ENCODE measurements at places on chromosomes 11 and 22.

DNA sequence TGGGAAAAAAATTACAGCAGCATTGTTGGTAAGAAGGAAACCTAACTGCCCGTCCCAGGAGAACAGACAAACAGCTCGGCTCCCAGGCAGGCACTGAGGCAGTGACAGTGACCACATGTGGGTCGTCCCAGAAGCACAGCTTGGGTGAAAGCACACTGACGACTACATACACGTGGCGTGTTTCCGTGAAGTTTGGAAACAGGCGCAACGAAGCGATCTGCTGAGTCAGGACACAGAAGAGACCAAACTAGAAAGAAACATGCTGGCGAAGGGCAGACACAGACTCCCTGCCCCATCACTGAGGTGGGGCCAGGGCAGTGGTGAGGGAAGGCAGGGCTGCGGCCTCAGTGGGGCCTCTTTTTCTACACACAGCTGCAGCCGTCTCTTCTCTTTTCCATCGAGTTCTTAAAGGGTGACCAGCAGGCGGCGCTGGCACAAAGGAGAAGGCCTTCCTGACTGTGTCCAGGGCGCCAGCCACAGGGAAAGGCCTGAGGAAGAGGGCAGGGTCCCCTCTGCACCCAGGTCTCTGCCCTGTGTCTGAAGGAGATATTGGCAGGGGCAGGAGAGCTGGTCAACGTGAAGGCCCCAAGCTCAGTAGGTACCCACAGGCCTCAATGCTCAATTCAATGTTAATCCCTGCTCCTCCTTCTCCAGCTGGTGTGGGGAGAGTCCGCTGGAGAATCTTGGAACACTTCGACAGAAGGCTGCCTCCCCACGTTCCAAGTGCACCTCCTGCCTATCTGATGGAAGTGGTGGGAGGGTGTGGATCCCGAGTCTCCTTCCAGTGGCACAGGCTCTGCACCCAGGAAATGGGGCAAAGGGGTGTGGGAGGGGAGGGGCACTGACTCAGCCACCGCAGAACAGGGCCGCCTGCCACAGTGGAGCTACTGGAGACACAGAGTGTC lies 19.9 kb downstream of the CARS1 start:
- DNase-seq: no peak

DNA sequence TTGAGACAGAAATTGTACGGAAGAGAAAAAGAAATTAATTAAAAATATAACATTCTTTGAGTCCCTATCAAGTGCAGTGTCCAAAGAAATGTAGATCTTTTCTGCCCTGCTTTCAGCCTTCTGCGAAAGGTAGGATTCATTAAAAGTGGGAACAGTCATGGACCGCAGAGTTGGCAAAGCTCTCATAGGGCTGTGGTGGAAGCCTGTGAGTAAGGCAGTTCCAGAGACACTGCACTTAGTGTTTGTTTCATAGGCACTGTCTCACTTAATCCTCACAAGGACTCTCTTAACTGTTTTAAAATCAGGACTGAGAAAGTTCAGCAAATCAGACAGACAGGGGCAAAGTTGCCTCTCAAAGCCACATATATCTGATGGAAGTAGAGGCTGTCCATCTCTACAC lies 5.5 kb downstream of the MRGPRX2 start:
- no peak for DNase-seq

GRCh38 chr11:95266751-95267374 lies 35.9 kb upstream of the SESN3 start:
- DNase-seq: no peak

DNA sequence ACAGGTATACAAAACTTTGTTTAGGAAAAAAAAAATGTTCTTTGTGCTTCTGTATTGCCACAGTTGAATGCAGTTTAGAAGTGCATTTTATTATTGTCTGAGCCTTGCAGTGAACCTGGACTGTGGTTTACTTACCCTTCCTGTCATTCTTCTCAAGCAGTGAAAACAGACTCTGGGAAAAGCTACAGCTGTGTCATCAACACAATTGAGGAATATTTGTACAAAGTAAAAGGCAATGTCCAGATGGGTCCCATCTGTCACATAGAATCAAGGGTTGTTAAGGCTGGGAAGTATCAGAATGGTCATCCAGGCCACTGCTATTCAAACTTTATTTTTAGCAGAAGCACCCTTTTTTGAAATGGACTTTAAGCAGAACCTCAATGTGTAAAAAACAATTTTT lies 73.3 kb downstream of the TRIM44 start:
- no peak for DNase-seq

GRCh38 chr22:23520863-23521440 lies 59.1 kb downstream of the IGLL1 start:
- no peak for DNase-seq

DNA sequence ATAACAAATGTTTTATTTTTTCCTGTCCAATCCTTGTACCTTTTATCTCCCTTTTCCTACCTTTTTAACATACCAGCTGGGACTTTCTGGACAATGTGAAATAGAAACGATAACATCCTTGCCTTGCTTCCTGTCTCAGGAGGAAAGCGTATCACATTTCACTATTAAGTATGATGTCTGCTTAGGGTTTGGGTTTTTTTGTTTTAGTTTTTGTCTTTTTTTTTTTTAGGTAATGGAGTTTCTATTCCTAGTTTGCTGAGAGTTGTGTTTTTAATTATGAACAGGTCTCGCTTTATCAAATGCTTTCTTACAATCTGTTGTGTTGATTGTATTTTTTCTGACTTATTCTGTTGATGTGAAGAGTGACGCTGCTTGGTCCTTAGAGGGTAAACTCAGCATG lies 64.2 kb upstream of the KCNQ1OT1 start:
- no peak for DNase-seq

DNA sequence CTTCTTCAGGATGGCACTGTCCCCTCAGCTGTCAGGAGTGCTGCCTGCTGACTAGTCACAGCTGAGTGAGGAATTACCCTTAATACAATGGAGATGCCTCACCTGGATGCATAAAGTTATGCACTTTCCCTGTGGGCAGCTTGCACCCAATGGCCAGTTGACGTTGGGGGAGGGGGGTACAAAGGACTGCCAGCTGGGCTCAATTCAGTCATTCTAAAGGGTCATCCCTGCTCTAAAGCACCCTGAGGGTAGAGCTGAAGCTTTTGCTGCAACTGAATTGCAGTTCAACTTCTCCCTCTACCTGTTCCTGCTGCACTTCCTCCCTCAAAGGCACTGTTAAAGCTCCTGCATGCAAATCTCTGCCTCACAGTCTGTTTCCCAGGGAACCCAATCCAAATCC lies 147.8 kb upstream of the SESN3 start:
- DNase-seq: no peak

- no peak for DNase-seq
Observed at GRCh38 chr11:60951904-60952741, at the start of gene SLC15A3. Gene SLC15A3 (minus strand): TSS chr11:60952176. CDS start chr11:60951551, 625 bp downstream.

DNA sequence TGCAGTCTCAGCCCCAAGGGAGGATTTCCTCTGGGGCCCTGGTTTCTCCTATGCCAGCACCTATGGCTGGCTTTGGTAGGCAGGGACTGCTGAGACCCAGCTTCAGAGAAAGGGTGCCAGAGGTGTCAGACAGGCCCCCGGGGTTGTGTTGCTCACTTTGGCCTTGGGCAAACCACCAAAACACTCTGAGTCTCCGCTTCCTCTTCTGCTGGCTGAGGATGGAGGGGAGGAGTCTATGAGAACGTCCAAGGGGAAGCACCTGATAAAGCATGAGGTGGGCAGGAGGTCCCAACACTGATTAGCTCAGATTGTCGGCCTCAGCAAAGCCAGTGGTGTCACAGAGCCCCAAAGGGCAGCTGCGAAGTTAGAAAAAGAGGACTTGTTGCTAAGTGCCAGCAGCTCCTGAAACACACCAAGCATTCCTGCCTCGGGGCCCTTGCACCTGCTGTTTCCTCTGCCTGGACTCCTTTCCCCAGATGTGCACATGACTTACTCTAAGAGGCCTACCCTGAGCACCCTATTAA lies 10.5 kb downstream of the SMTNL1 start:
- DNase-seq: no peak

GRCh38 chr11:120034176-120034875 lies 103.6 kb downstream of the TRIM29 start:
- DNase-seq: no peak

GRCh38 chr11:5596607-5597201 lies at the start of gene TRIM6:
Gene TRIM6 (plus strand): TSS chr11:5596637. CDS start chr11:5596898, 261 bp downstream.
- DNase-seq: no peak

DNA sequence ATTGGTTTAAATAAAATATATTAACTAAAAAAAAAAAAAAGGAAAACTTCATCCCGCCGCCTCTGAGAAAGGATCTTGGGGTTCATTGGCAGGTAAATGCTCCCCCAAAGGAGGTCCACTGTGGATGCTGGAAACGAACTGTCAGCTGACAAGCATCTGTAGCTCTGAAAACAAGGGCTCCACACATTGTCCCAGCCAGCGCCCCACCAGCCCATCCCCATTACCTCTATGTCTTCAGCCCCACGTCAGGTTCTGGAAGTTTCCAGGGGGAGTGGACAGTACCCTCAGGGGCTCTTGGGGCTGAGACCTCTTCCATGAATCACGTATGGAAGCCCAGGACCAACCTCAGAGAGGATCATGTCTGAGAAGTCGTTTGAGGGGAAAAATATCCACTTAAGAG lies 66.4 kb upstream of the WNT7B start:
- no peak for DNase-seq
